Prostate gland (tissue), 2 donors: ENCODE measurements at places on chromosomes 2 and 18.
A peak's percentile ranks its signal among the peaks of the same experiment; 100 is the strongest.

DNA sequence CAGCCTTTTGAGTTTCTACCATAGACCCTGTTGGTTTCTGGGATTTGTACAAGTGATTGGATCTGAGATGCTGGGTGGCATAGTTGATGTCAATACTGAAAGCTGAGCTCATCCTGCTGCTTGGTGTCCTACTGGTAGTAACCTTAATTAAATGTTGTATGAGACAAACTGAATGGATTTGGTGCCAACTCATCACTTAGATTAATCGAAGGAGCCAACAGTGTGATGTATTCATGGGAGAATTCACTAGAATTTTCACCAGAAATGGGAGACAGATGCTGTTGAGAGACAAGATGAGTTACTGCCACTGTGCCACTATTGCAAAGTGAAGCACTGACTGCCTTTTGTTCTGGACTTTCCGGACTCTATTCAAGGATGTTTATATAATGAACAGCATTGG, 158.5 kb downstream of the THADA start:
- no peak for DNase-seq

- no peak for DNase-seq
Observed at GRCh38 chr2:54534221-54534620, 78.1 kb downstream of the SPTBN1 start.

DNA sequence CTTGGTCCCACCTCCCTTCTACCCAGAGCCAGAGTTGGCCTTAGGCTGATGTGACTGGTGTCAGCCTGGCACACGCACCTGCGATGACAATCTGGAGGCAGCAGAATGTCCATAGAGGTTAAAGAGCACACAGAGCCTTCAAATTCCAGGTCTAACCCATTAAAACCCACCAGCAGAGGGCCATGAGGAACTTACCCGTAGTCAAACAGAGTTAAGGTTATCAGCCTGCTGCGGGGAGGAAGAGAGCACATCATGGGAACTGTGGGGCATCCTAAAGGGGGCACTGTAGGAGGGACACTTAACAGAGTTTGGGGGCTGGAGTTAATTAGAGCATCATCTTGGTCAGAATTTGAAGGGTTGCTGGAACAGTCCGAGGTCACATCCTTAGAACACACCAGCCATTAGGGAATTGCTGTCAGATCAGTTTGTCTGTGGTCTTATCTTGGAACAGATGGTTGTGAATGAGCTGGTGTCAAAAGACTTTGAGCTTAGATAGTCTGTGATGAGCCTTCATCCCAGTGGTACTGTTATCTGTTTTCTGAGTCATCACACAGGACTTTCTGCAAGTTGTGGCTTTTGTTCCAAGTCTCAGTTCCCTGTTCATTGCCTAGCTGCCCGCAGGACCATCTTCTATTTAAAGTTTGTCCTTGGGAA, 248.6 kb downstream of the LOXHD1 start:
- no peak for DNase-seq

GRCh38 chr2:30305235-30305634, 73.9 kb downstream of the LBH start:
- no peak for DNase-seq

DNA sequence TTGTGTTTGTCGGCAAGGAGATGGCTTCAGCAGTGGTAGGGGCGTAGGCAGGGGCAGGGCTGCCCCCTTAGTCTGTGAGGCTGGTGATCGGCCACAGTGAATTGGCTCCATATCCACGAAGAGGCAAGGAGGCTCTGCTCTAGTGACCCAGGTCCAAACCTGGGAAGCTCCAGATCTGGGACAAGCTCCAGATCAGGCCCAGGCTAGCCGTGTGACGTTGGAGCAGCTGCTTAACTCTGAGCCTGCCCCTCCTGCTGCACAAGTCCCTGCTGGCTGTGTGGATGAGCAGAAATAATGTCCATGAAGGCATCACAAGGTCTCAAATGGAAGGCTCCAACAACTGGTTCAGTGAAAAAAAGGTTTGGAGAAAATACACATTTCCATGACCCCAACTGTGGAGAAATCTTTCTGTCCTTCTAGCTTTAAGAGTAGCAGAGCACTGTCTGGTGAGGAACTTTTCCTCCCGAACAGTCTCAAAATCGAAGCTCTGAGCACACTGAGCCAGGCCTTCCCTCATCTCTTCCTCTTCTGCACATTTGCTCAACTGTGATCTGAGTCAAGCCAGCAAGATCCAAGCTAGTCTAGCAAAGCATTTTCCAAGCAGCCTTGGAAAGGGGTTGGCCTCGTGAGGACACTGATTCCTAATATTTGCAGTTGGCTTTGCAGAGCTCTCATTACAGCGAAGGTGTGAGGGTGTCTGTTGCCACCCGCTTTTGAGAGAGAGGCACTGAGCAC, 67.0 kb upstream of the TCF7L1 start:
- DNase-seq = no peak

GRCh38 chr18:32025744-32026143, 7.1 kb downstream of the RNF125 start:
- DNase-seq = no peak

GRCh38 chr2:232386740-232387450, 8.3 kb downstream of the ALPP start:
- DNase-seq = no peak

DNA sequence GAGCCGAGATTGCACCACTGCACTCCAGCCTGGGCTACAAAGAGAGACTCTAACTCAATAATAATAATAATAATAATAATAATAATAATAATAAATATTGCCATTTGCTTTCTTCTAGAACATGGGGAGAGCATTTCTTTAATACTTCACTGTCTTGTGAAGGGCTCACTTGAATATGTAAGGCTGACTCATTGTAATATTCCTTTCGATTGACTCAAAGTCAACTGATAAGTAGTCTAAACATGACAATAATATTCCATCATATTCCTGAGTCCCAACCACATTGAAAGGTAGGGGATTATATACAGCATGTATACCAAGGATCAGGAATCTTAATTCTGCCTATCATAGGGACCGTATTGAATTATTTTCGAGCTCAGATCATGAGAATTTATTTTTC, 949.2 kb downstream of the DSC3 start:
- no peak for DNase-seq

DNA sequence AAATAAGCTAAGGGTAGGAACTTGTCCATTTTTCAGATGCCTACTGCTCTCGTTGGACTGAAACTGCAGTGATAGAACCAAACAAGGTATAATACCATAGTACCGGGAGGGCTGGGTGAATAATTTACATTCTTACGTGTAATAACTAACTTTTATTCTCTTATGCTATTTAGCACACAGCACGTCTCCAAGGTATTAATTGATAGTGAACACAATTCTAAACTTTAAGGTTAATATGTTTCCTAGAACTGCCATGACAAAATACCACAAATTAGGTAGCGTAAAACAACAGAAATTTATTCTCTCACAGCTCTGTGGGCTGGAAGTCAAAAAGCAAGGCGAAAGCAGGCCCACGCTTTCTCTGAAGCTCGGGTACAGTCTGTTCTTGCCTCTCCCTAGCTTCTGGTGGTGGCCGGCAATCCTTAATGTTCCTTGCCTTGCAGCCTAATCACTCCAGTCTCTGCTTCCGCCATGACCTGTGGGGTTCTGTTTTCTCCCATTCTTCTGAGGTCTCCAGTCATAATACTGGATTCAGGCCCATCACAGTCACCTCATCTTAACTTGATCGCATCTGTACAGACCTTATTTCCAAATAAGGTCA, 5.6 kb upstream of the BCL2 start:
- no peak for DNase-seq

- DNase-seq = no peak
Observed at GRCh38 chr2:37080266-37080665, 3.9 kb downstream of the HEATR5B start.

DNA sequence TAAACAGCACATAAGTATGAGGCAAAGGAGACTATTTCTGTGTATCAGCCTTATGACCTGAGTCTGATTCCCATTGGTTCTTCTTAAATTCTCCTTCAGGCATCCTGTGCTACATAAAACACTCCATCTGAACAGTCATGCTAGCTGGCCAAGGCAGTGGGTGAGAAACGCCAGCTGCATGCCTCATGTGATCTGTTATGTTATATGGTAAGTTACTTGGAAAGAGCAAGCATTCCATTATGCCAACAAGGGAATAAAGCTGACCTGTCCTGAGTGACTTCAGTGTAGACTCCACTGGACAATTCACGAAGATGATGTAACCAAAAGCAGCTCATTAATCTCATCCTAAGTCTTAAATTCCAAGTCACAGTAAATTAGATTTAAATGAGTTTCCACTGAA, 216.5 kb upstream of the FN1 start:
- no peak for DNase-seq

GRCh38 chr2:85846411-85846810, 42.4 kb downstream of the ST3GAL5 start:
- no peak for DNase-seq

GRCh38 chr2:121128741-121129659, 156.0 kb downstream of the TFCP2L1 start:
- peak; percentile 51 for DNase-seq

- no peak for DNase-seq
Observed at GRCh38 chr18:54528942-54529376, 62.1 kb upstream of the DYNAP start.

DNA sequence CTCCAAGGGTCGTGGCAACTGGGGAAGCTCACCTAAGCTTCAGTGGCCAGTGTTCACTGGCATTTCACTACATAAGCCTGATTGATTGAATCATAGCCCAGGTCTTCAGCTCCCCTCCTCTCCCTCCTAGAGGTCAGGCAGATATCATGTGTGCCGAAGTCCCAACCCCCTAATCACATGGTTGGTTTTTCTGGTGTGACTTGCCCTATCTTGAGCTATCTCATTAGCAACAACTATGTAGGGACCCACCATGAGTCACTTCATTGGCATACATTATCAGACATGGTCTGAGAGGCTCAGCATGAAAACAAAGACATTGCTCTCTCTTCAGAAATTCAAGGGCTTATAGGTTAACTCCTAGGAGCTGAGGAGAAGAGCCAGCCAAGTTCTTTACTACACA, 76.8 kb downstream of the LYPD1 start:
- DNase-seq = no peak

- DNase-seq = no peak
Observed at GRCh38 chr2:3257826-3258225, 119.8 kb downstream of the EIPR1 start.

- DNase-seq = no peak
Observed at GRCh38 chr2:215442401-215442787, 6.5 kb upstream of the FN1 start.

DNA sequence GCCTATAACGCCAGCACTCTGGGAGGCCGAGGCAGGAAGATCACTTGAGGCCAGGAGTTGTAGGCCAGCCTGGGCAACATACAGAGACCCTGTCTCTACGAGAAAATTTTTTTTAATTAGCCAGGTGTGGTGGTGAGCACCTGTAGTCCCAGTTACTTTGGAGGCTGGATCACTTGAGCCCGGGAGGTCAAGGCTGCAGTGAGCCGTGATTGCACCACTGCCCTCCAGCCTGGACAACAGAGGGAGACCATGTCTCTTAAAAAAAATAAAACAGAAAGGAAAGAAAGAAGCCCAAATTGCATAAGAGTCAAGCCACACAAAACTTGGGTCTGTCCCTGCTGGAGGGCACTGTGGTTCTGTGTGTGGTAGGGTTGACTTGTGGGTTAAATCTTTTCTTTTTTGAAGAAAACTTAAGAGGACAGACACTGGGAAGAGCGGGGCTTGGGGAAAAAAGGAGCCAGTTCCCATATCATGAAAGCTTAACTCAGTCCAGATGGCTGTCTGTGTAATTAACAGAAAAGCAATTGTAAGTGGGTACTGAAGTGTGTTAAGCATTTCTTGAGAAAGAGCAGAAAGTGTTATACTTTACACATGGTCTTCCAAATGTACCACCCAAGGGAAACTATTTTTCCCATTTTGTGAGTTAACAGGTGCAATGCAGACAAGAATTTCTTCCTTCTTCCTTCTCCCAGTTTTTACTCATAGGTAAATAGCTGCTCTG, 115.1 kb downstream of the ALPK2 start:
- DNase-seq = no peak

- no peak for DNase-seq
Observed at GRCh38 chr18:21742315-21742687, 1.7 kb downstream of the MIB1 start.

DNA sequence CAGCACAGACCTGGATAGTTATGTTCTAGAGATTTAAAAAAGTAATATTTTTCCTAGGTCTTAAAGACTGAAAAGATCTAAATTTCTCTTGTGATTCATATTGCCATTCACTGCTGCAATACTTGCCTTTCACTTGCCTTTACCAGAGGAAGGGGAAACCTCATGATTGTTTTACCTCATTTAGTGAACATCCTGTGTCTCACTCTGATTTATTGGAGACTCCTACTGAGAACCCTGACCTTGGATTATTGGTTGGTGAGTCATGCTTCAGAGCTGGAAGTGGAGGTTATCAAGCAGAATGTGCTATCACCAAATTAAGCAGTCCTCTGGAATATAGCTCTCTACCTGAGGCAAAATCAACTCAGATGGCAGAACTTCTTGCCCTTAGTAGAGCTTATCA, 500.5 kb downstream of the TSN start:
- no peak for DNase-seq

DNA sequence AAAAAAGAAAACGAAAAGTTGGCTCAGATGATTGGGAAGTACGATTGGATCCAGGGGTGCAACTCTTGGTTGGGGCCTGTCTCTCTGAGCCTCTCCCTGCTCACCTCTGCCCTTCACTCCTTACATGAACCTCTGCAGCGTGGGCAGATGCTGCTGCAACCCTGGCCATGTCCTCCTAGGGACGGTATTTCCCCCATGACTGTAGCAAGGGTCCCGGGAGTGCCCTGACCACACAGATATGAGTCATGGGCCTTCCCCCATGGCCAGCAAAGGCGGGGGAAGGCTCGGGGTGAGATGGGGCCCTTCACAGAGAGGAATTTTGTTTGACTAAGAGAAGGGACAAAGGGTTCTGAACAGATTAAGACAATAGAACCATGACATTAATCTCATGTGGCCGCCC, 129.0 kb downstream of the NCK2 start:
- DNase-seq = no peak

DNA sequence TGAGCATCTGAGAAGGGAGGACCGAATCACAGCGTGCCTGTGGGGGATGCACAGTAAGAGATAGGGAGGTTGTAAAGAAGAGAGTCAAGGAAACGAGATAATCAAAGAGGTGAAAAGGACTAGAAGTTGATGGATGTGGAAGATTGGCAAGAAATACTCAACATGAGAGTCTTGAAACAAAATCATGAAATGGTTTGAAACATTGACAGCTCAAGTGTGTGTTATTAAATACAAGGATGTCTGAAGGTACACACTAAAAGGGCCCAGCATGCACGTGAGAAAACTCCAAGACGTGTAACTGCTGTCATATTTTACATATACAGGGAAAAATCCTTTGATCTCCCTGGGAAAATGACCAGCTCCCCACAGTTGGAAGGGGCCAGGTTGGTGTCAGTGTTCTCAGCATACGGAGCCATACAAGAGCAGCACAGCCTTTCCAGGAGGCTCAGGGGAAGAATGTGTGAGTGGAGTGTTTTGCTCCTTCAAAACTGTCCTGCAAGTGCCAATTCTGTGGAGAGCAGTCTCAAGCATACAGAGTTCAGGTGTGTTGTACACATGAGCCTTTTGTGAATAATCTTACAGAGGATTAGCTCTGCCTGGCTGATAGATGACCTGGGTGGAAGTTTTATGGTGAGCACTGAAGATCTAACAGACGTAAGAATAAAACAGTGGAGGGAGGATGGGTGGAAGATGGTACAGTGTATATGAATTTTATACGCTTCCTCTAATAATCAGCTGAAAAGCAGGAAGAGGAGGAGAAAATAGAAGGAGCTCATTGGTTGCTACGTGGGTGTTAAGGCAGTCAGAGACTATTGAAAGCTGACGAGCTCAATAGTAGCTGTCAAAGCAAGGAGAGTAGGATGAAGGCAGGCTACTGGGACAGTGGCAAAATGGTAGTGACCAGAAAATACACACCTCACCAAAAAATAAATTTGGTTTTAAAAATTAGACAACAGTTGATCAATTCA, 126.8 kb downstream of the ATP9B start:
- no peak for DNase-seq

GRCh38 chr2:156883804-156884203, 373.7 kb upstream of the GALNT5 start:
- no peak for DNase-seq
